Stimulated activated CD4-positive, alpha-beta T cell treated with anti-CD3 and anti-CD28 coated beads, Interleukin-12 subunit alpha, Interleukin-12 subunit beta, amount 100 ng/mL, for 4 hours (primary cell): ENCODE measurements at places on chromosomes 12 and 14.

DNA sequence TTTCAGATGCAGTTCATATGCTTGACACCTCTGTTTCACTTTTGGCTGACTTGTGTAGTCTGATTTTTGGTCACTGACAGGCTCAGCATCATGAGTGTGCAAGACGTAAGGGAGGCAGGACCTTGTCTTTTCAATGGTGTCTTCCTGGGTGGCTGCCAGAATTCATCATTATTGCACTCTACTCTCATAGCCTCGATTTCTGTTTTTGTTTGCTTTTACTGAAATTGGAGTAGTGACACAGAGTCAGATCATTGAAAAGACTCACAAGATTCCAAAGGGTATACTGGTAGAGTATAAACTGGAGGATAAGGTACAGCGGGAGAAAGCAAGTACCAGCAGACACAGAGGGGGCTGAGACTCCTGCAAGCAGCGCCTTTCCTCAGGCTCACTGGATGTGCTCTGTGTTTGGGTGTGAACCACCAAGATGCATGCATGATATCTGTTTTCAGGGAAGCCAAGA, 126.3 kb upstream of the FGD4 start:
- no peak for DNase-seq

DNA sequence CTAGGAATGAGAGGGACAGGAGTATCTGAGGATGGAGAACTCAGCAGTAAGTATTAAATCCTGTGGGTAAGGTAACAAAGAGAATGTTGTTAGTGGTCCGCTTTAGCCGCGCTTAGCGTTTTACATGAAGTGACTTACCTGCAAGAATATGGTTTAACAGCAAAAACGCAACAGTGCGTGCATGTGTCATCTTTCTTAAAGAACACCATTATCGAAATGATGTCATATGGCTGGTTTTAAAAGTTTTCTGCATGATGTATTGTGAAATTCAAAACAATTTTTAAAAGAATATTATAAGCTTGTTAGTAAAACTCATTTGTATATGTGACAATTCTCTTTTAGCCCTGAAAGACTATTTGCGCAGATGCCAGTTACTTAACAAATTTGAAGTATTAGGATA, 1.7 kb downstream of the LEMD3 start:
- DNase-seq = no peak

DNA sequence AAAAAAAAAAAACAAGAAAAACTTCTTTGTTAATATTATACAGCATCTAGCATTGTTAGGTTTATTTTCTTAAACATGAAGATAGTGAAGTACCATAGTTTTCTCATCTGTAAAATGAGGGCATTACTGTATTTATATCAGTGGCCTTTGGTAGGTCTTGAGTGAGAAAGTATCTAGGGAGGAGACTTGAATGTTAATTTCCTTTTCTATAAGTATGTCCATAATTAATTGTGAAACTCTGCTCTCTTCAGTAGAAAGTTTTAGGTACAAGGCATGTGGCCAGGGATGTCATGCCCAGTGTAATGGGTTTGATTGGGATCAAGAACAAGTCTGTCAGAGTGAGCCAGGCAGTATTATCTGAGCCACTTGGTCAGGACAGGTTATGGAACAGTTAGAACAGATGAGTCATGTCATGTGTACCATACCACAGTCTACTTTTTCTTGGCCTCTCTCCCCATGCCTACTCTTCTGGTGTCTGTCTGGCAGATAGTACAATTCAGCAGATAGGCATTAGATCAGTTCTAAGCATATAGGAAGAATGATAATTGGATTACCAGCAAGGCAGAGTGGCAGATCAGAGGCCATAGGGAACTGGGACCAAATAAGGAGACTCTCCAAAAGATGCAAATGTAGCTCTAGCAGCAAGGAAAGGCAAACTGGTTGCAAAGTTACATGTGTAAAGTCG, 30.4 kb downstream of the FBXO34 start:
- DNase-seq = no peak

- DNase-seq = no peak
Observed at GRCh38 chr14:93343266-93343665, 3.7 kb upstream of the COX8C start.

DNA sequence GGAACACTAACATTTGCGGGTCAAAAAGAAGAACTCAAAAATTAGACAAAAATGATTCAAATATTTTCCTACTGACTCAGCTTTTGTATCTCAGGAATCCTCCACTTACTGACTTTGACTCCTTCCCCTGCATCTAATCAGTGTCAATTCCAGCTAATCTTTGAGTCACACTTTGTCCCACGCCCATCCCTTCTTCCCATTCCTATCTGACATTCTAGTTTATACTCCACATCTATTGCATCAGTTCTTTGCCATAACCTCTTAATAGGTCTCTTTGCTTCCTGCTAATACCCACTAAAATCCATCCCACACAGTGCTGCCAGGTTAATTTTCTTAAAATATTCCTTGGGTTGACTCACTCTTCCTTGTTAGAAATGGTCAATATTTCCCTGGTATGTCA, 19.1 kb downstream of the BBS10 start:
- no peak for DNase-seq

DNA sequence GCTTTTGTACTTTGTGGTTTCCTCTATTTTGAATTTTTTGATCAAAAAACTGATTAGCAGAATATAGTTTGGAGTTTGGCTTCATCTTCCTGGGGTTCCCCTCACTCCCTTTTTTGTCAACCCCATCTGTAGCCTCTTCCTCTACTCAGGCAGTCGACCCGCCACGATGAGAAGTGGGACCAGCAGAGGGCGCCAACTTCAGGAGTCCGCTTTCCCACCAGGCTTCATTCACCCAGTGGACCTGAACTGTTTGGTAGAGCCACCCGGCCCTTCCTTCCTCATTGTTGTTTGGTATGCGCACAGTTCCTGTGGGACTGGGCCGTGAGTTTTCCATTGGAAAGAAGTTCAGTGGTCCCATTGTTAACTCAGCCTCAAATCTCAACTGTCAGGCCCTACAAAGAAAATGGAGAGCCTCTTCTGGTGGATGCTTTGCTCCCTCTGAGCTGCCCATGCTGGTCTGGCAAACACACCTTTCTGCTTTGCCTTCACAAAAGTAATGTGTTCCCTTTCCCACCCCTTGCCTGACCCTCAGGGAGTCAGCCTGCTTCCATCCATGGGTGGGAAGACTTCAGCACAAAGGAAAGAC, 21.7 kb downstream of the TMBIM6 start:
- DNase-seq = peak; percentile 75

GRCh38 chr14:81394739-81395138, 5.4 kb downstream of the STON2 start:
- DNase-seq = no peak

- no peak for DNase-seq
Observed at GRCh38 chr12:5292651-5293050, 139.3 kb upstream of the NTF3 start.
